ENCODE measurements at places on chromosomes 1 and 21. TPM values are rescaled to one million over a fixed set of nuclear protein-coding genes. Genes with fewer than 3 reads are reported as not detected.

Gene F13B
- total RNA-seq, result not detected

Gene CFHR2
- total RNA-seq, result not detected

Gene C1orf226
- 4.3 TPM for total RNA-seq

Gene BARHL2
- total RNA-seq, result not detected

Gene C1orf210
- total RNA-seq, result 4.2 TPM

Gene CATSPERE
- total RNA-seq, result 2.2 TPM

GRCh38 chr1:1086911-1087341, 12.8 kb upstream of the RNF223 start:
- no peak for DNase-seq

DNA sequence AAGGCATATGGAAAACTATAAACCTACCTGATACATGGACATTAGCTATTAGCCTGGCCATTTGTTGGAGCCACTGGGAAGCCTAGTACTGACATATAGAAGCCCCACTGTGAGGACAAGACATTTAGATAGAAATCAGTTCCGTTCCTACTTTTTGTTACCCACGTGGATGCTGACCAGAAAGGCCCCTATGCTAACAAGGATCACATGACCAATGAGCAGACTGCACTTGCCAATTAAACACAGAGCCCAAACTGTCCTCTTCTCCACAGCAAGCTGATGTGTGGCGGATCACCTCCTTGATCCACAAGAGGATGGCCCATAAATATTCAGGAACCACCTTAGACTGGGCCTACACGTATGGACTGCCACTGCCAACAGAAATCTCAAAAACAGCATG, 11.2 kb upstream of the OR6K3 start:
- no peak for DNase-seq

DNA sequence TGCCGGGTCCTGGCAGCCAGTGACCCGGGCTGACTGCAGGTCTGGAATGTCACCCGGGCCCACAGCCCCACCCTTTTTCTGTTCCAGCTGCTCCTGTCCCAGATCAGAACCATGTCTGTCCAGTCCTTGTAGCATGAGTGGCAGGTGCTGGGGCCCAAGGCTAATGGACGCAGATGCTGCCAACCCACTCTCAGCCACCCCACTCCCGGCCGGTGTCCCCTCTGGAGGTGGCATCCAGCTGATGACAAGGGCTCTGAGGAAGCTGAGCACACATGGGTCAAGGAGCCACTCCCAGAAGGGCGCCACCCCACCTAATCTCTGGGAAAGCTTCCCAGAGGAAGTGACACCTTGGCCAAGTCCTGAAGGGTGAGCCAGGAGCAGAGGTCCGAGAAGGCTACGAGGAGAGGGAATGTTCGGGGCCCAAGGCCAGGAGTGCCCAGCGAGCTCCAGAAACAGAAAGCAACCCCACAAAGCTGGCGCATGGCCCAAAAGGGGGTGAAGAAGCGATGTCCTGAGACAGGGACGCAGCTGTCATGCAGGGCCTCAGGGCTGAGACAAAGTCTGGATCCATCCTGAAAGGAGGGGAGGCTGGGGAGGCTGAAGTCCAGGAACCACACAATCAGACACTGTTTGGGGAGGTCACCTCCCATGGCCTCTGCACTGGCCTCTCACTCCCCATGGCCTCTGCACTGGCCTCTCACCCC, 39.5 kb downstream of the ACOT7 start:
- no peak for DNase-seq

DNA sequence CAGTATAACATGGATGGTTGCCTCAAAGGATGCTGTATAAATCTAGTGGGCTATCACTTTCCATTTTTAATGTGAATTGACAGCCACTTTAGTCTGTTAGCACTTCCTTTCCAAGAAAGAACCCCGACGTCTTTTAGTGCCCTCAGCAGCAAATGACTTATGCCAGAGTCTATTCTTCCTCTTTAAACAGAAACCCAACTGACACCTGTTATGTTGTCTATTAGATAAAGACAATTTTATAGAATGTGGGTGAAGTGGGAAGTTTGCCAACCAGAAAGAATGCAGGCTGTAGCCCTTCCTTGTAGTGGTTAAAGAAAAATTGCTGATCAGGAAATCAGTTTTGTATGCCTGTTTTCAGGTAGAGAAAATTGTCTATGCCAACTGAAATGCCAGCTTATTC, 344.9 kb downstream of the ZNF326 start:
- no peak for DNase-seq

GRCh38 chr1:194474701-194475100, 1288.3 kb upstream of the B3GALT2 start:
- no peak for DNase-seq

DNA sequence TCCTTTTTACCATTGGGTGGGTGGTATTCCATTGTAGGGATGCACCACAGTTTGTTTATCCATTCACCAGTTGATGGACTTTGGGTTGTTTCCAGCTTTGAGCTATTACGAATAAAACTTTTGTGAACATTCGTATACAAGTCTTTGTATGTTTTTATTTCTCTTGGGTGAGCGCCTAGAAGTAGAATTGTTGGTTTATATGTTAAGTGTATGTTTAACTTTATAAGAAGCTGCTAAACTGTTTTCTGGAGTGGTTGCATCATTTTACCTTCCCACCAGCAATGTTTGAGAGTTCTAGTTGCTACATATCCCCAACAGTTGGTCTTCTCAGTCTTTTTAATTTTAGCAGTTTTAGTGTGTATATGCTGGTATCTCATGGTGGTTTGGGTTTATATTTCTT, 132.5 kb downstream of the PEX14 start:
- DNase-seq, result no peak

GRCh38 chr21:14259747-14260146, 43.8 kb downstream of the RBM11 start:
- DNase-seq, result no peak

GRCh38 chr21:32966120-32966519, 59.6 kb upstream of the OLIG2 start:
- no peak for DNase-seq

DNA sequence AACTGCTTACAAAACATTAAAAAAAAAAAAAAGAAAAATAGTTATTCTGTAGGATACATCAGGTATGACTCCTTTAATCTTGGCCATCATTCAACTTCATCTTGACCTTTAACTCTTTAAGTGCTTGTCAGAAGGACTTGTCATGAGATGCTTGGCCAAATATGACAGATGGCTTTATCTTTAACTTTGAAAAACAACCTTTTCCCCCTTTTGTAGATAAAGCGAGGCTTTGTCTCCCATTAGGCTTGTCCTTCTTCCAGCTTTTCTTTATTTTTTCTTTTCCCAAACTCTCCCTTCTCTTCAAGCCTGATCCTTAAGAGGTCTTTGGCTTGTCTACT, 2.3 kb downstream of the SRSF10 start:
- no peak for DNase-seq

- DNase-seq, result no peak
These were observed 27.9 kb downstream of the RERE start for GRCh38 chr1:8789314-8790214.

- no peak for DNase-seq
These were observed 35.3 kb downstream of the HLX start for GRCh38 chr1:220914283-220915116.

DNA sequence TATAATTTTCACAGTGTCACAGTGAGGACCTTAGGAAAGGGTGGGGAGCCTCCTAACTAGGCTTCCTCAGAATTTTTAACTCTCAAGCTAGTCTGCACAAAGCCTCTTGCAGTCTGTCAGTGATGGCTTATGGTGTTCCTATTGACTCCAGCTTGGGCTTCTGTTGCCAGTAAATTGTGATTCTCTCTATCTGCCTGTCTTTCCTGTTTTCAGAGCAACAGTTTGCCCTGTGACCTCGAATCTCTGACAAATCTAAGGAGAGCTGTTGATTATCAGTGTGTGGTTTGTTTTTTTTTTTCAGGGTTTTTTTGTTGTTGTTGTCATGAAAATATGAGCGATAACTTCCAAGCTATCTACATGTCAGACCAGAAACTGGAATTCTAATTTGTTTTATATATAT, 423.2 kb upstream of the B3GALT2 start:
- no peak for DNase-seq

DNA sequence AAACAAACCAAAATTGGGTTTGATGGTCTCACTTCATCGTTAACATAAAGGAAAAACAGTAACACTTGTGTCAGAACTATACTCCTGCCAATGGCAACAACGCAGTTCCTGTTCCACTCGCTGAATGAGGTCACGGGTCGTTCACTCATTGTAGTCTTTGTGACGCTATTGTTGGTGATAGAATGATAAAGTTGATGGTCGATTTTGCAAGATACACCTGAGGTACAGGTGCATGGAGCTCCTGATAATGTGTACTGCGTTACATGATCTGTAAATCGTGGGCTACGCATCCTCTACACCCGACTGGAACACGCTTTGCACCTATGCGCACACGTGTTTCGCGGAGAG, 391 bp upstream of the CENPS start:
- DNase-seq, result no peak

- no peak for DNase-seq
These were observed 608.7 kb upstream of the PLXNA2 start for GRCh38 chr1:208852911-208853310.

GRCh38 chr1:182556279-182556678, 32.8 kb downstream of the RNASEL start:
- no peak for DNase-seq

- DNase-seq, result no peak
These were observed 48.8 kb downstream of the DISP3 start for GRCh38 chr1:11527541-11528452.

GRCh38 chr1:55326496-55327243, 111.5 kb upstream of the USP24 start:
- DNase-seq, result no peak
